ENCODE measurements at places on chromosomes 16 and 17. TPM values are rescaled to one million over a fixed set of nuclear protein-coding genes. Genes with fewer than 3 reads are reported as not detected.

The PRR35 gene
- not detected for total RNA-seq

The PCGF2 gene
- total RNA-seq = 78.8 TPM

- no peak overlapping the region for H3K4me3 ChIP-seq
- H3K36me3 ChIP-seq = no peaks in the 10 kb centered on the region
- no peak overlapping the region for H3K27ac ChIP-seq
- no peak for DNase-seq
- H3K27me3 ChIP-seq = no peaks in the 10 kb centered on the region
Observed at GRCh38 chr17:9414471-9414870, 161.1 kb downstream of the STX8 start.

- H3K36me3 ChIP-seq = no peaks in the 10 kb centered on the region
- no peak overlapping the region for H3K4me3 ChIP-seq
- no peak overlapping the region for H3K27ac ChIP-seq
- no peak for DNase-seq
- peaks cover 11% of the 10 kb centered on the region for H3K4me1 ChIP-seq
Observed at GRCh38 chr17:77827039-77827438, 131.5 kb upstream of the TNRC6C start.

- H3K4me1 ChIP-seq = peaks cover 4% of the 10 kb centered on the region
- no peak overlapping the region for H3K4me3 ChIP-seq
- H3K27me3 ChIP-seq = no peaks in the 10 kb centered on the region
- H3K36me3 ChIP-seq = no peaks in the 10 kb centered on the region
- DNase-seq = no peak
Observed at GRCh38 chr17:65694601-65695000, 133.2 kb upstream of the AXIN2 start.

GRCh38 chr17:62178579-62178978 is 113.5 kb upstream of the MED13 start:
- DNase-seq = no peak
- no peak overlapping the region for H3K27ac ChIP-seq
- no peaks in the 10 kb centered on the region for H3K36me3 ChIP-seq
- H3K4me1 ChIP-seq = no peaks in the 10 kb centered on the region
- H3K4me3 ChIP-seq = no peak overlapping the region
- H3K27me3 ChIP-seq = no peaks in the 10 kb centered on the region

Measured in ovary (tissue), 10 donors.